Left colon (tissue), 2 donors: ENCODE measurements at places on chromosomes 11 and 22. TPM values are rescaled to one million over a fixed set of nuclear protein-coding genes. Genes with fewer than 3 reads are reported as not detected.

OR4D5 gene
- total RNA-seq = 0.81 TPM

C11orf86 gene
- 24.5 TPM for total RNA-seq

OR8D4 gene
- 1.5 TPM for total RNA-seq

CDON gene
- total RNA-seq = 2.9 TPM

PGM2L1 gene
- 14.3 TPM for total RNA-seq

MFNG gene
- 11.2 TPM for total RNA-seq

OR5A1 gene
- total RNA-seq = not detected

OR2D2 gene
- total RNA-seq = 1.0 TPM

ST3GAL4 gene
- total RNA-seq = 536 TPM

CHCHD10 gene
- 538 TPM for total RNA-seq

PATZ1 gene
- total RNA-seq = 15.0 TPM

MS4A1 gene
- 1.6 TPM for total RNA-seq

FXYD6 gene
- 4.4 TPM for total RNA-seq

RAB38 gene
- total RNA-seq = 0.70 TPM

CHADL gene
- total RNA-seq = 2.6 TPM

RAC2 gene
- 22.6 TPM for total RNA-seq

SMTNL1 gene
- total RNA-seq = not detected

MN1 gene
- 0.92 TPM for total RNA-seq

LRRC55 gene
- total RNA-seq = 0.09 TPM

FAM180B gene
- total RNA-seq = 0.42 TPM

SMC1B gene
- total RNA-seq = not detected

C11orf21 gene
- total RNA-seq = 0.15 TPM

LINC01488 gene
- not detected for total RNA-seq

NAALADL1 gene
- 34.1 TPM for total RNA-seq

TMEM258 gene
- 91.8 TPM for total RNA-seq

CNTF gene
- total RNA-seq = 1.7 TPM

CALCB gene
- 0.21 TPM for total RNA-seq

MRGPRX3 gene
- not detected for total RNA-seq

OR8D1 gene
- total RNA-seq = not detected

EIF3D gene
- total RNA-seq = 131 TPM

CYP2D6 gene
- 2.0 TPM for total RNA-seq

DDI1 gene
- not detected for total RNA-seq

TSPAN32 gene
- total RNA-seq = not detected

CRYBB3 gene
- 0.70 TPM for total RNA-seq

CABP4 gene
- 2.0 TPM for total RNA-seq

MS4A2 gene
- 2.9 TPM for total RNA-seq

TEX54 gene
- not detected for total RNA-seq

MRGPRF gene
- 25.2 TPM for total RNA-seq

NELL1 gene
- 0.89 TPM for total RNA-seq

CREBZF gene
- total RNA-seq = 40.0 TPM

NAV2 gene
- total RNA-seq = 16.1 TPM

CRYBB1 gene
- total RNA-seq = not detected

OR51E2 gene
- total RNA-seq = 0.18 TPM

IL18 gene
- 154 TPM for total RNA-seq

TMEM132A gene
- total RNA-seq = 7.8 TPM

MUC5B gene
- total RNA-seq = 258 TPM

CCDC87 gene
- 0.22 TPM for total RNA-seq

TCN1 gene
- total RNA-seq = not detected

SMIM35 gene
- 0.08 TPM for total RNA-seq

B4GALNT4 gene
- total RNA-seq = 2.4 TPM

MIOX gene
- total RNA-seq = not detected

SPDYC gene
- total RNA-seq = not detected

DCDC1 gene
- not detected for total RNA-seq

HEPN1 gene
- total RNA-seq = not detected

EMID1 gene
- total RNA-seq = 4.9 TPM
